ENCODE measurements at places on chromosomes 4 and X.

- DNase-seq: no peak
Observed at GRCh38 chr4:23422878-23423277, 467.0 kb downstream of the PPARGC1A start.

DNA sequence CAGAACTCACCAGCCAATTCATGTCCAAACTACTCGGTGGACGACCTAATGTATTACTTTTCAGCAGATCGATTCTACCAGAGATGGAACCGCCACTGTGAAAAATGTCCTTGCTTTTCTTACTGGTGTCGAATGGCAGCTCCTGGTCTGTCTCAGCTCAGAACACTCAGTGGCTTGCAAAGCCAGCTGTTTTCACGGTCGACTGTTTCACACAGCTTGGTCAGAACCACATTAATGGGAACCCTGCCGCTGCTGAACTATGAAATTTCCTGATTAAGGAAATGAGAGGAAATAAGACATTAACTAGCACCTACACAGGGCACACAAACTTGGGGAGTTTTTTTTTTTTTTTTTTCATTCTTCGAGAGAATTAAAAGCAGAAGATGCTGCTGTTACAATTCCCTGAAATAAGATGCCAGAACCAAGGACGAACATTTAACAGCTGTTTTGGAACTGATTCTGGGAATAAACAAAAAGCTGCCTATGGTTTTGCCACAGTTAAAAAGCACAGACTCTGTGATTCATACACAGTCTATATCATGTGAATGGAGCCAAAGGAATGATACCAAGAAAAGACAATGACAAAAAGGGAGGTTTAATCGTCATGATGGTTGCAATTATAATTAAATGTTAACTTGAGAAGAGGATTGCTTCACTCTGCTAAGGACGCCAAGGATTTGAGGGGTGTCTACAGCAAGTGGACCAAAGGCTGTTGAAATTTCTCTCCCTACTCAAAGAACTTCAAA lies 31.3 kb downstream of the SUPT20HL2 start:
- no peak for DNase-seq

- DNase-seq: no peak
Observed at GRCh38 chrX:38000706-38001105, 5.6 kb upstream of the SYTL5 start.

- DNase-seq: no peak
Observed at GRCh38 chrX:14194711-14195110, 165.0 kb upstream of the GEMIN8 start.

GRCh38 chr4:37338972-37339371 lies 94.4 kb downstream of the NWD2 start:
- DNase-seq: no peak

DNA sequence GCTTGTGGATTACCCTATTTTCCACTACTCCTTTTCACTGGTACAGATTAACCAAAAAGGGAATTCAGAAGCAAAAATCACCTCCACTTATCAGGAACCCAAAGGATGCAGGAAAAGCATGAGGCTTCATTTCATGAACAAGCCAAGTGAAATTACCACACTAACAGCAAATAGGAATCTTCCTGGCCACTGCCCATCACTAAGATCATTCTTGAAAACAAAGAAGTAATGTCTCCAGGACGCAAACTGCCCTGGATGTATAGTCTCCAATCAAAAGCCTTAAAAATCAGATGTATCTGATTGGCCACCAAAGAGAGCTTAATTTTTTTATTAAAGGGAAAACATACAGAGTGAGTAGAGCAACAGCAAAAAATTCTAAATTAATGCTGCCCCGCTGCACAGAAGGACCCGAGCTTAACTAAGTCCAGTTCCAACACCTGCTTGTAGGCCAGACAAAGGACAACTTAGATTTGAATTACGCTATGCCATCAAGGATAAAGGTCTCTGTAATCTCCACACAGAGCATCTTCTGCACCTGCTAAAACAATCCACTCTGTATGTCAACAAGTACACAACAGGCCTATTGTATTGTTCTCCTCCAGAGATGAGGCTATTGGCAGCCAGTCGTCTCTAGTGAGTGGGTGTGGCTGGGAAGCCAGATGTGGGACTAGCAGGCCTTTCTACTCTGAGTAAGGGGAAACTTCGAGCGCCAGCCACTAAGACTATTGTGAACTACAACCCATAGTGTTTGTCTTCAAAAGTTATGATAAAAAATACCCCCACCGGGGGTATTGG lies 12.4 kb downstream of the ZDHHC9 start:
- DNase-seq: no peak

DNA sequence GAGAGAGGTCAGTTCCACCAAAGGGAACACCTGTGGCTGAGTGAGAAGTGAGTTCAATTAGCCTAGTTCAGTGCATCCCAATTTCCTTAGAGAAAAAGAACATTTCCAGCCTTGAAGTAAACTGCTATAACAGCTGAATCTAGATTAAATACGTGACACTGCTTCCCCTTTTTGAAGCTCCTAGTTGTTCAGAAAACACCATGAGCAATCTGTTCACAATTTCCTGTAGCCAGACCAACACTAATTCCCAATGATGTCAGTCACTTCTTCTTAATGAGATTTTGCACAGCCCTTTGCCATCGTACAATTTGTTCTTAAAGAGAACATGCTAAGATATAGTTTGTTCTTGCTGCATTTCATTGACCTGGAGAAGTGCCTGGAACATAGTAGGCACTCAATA lies 144.6 kb upstream of the EDNRA start:
- DNase-seq: no peak

DNA sequence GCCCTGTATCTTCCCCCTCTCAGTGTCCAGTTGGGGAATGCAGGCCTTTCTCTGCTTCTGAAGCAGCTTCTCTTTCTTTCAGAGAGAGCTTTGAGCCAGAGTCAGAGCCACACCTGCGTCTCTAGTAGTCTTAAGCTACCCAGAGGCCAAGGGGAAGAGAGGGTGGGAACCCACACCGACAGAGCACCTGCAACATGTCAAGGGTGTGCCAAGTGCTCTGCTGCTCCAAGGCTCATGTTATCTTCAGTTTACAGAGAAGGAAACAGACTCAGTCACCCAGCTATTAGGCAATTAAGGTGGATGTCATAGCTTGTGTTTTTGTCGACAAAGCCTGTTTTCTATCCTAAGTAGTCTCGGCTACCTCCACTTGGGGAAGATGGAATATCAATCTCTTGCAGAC lies 22.7 kb upstream of the RNF212 start:
- no peak for DNase-seq

GRCh38 chrX:135477576-135477975 lies 42.9 kb upstream of the INTS6L start:
- DNase-seq: no peak

DNA sequence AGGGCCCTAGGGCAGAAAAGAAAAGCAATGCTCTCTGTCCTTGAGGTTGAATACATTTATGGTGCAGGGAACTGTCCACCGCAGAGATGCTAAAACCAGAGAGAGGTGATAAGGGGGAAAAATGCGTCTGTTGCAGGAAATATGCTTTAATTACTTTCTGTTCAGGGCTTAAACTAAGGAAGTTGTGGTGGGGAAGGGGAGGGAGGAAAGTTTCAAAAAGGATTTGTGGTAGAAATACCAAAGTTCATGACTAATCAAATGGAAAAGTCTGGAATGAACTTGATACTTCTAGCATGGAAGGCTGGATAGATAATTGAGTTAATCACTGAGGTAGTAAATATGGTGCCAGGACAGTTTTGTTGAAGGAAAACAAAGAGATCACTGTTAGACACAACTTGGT lies 99.0 kb downstream of the ASB9 start:
- DNase-seq: no peak

DNA sequence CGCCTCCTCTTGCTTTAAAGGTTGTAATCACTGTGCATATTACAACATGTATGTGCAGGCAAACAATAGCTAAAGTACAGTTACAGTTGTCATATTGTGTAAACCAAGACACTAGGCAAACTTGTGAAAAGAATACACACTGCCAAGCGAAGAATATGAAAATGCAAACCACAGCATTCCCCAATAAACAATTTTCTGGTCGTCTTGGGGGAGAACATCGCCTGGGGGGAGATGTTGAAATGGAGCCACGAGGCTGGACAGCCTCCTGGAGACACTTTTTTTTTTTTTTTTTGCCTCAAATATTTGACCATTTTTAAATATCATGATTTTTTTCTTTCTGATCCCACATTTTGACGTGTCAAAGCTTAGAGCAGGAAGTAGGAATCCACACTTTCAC lies 51.7 kb upstream of the PDLIM3 start:
- DNase-seq: no peak

Data from activated CD8-positive, alpha-beta memory T cell treated with anti-CD3 and anti-CD28 coated beads for 1 hour (primary cell).